ENCODE measurements at places on chromosomes 6 and 20. TPM values are rescaled to one million over a fixed set of nuclear protein-coding genes. Genes with fewer than 3 reads are reported as not detected.

GRCh38 chr20:31811796-31812728 lies 7.1 kb upstream of the MYLK2 start:
- no peak overlapping the region for H3K27ac ChIP-seq
- H3K27me3 ChIP-seq, result no peaks in the 10 kb centered on the region
- DNase-seq, result no peak
- H3K4me3 ChIP-seq, result no peak overlapping the region
- H3K36me3 ChIP-seq, result peaks cover 5% of the 10 kb centered on the region
- H3K4me1 ChIP-seq, result no peaks in the 10 kb centered on the region

DNA sequence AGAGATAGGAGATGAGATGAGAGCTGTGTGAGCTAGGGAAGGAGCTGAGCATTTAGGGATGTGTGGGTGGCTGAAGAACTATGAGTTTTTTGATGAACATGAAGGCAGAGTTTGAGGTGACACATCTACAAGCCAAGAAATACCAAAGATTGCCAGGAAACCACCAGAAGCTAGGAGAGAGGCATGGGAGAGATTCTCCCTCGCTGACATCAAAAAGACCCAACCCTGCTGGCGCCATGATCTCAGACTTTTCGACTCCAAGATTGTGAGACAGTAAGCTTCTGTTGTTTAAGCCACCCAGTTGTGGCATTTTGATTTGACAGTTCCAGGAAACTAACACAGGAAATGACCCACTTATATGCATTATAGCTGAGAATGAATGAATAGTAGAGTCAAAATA lies 790.9 kb downstream of the TFAP2A start:
- H3K27me3 ChIP-seq, result no peaks in the 10 kb centered on the region
- no peaks in the 10 kb centered on the region for H3K36me3 ChIP-seq
- DNase-seq, result no peak
- no peak overlapping the region for H3K27ac ChIP-seq

The HTR1E gene
- total RNA-seq, result not detected

GRCh38 chr6:56343295-56343694 lies 95.9 kb upstream of the COL21A1 start:
- H3K4me1 ChIP-seq, result no peaks in the 10 kb centered on the region
- no peak overlapping the region for H3K4me3 ChIP-seq
- H3K27ac ChIP-seq, result no peak overlapping the region
- no peak for DNase-seq
- H3K27me3 ChIP-seq, result peaks cover 2% of the 10 kb centered on the region

- H3K4me3 ChIP-seq, result no peak overlapping the region
- peaks cover 2% of the 10 kb centered on the region for H3K27me3 ChIP-seq
- no peaks in the 10 kb centered on the region for H3K36me3 ChIP-seq
- DNase-seq, result no peak
Observed at GRCh38 chr6:140437619-140438345, 1063.3 kb upstream of the CITED2 start.

The GHRH gene
- total RNA-seq, result not detected

DNA sequence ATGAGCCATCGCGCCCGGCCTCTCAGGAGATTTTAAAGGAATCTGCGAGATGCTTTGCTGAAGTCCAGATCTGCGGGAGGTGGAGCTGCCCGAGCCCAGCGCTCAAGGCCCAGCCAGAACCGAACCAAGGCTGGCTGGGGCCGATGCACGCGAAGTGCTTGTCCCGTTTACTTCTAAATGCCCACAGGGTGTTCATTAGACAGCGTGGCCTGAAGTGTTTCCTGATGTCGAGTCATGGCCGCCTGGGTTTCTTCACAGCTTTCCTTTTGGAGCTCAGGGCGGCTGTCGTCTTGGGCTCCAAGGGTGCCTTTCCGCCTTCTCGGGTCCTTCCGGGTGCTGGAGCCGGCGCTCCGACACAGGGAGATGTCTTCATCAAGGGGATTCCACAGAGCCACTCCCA lies 25.1 kb upstream of the CCR6 start:
- H3K4me1 ChIP-seq, result peaks cover 44% of the 10 kb centered on the region
- H3K4me3 ChIP-seq, result no peak overlapping the region
- DNase-seq, result no peak
- no peaks in the 10 kb centered on the region for H3K27me3 ChIP-seq
- no peaks in the 10 kb centered on the region for H3K36me3 ChIP-seq
- no peak overlapping the region for H3K27ac ChIP-seq

- H3K27me3 ChIP-seq, result no peaks in the 10 kb centered on the region
- no peak overlapping the region for H3K27ac ChIP-seq
- no peaks in the 10 kb centered on the region for H3K4me1 ChIP-seq
- DNase-seq, result no peak
- H3K4me3 ChIP-seq, result no peak overlapping the region
- H3K36me3 ChIP-seq, result no peaks in the 10 kb centered on the region
Observed at GRCh38 chr20:37893566-37894241, 9.2 kb upstream of the VSTM2L start.

DNA sequence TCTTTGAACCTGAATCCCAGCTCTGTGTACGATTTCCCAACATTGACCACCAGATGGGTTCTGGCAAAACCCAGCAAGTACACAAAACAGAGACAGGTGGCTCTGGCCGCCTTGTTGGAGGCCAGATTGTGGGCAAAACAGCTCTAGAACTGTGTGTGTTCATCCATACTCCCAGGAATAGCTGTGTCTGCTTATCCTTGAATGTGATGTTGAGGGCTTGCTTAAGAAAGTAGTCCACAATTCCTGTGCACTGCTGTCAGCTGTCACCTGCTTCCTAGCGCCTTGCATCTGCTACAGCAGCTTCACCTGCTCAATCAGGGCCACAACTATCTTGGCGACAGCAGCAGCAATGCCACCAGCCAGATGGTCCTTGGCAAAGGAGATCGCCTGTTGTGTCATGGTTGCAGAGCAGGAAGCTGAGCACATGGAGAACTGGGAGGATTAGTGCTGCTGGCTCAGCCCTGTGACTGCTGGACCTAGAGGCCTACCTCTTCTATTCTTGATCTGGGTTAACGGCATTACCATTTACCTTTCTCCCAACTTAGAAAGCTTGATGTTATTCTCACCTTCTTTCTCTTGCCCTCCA lies 3.7 kb upstream of the SMAP1 start:
- DNase-seq, result no peak
- H3K4me1 ChIP-seq, result peaks cover 15% of the 10 kb centered on the region
- H3K4me3 ChIP-seq, result no peak overlapping the region
- peaks cover 3% of the 10 kb centered on the region for H3K36me3 ChIP-seq
- H3K27ac ChIP-seq, result no peak overlapping the region

The ZBTB46 gene
- 0.65 TPM for total RNA-seq

- no peak overlapping the region for H3K27ac ChIP-seq
- H3K27me3 ChIP-seq, result peaks cover 2% of the 10 kb centered on the region
- H3K36me3 ChIP-seq, result no peaks in the 10 kb centered on the region
- H3K4me3 ChIP-seq, result no peak overlapping the region
Observed at GRCh38 chr20:52789716-52790115, 182.4 kb upstream of the TSHZ2 start.

- H3K36me3 ChIP-seq, result no peaks in the 10 kb centered on the region
- no peaks in the 10 kb centered on the region for H3K4me1 ChIP-seq
- no peak overlapping the region for H3K27ac ChIP-seq
- no peak for DNase-seq
- no peak overlapping the region for H3K4me3 ChIP-seq
Observed at GRCh38 chr20:6635034-6635736, 132.3 kb upstream of the BMP2 start.

GRCh38 chr6:14584450-14584849 lies 466.9 kb downstream of the CD83 start:
- no peaks in the 10 kb centered on the region for H3K4me1 ChIP-seq
- H3K36me3 ChIP-seq, result no peaks in the 10 kb centered on the region
- H3K4me3 ChIP-seq, result no peak overlapping the region
- no peak for DNase-seq
- no peaks in the 10 kb centered on the region for H3K27me3 ChIP-seq
- no peak overlapping the region for H3K27ac ChIP-seq

- H3K36me3 ChIP-seq, result no peaks in the 10 kb centered on the region
- peak overlapping the region; percentile 59 for H3K4me3 ChIP-seq
- peaks cover 30% of the 10 kb centered on the region for H3K4me1 ChIP-seq
- H3K27me3 ChIP-seq, result peaks cover 52% of the 10 kb centered on the region
Observed at GRCh38 chr6:136920671-136921380, 1.3 kb upstream of the SLC35D3 start.

GRCh38 chr20:6533761-6534479 lies 233.6 kb upstream of the BMP2 start:
- H3K4me3 ChIP-seq, result no peak overlapping the region
- H3K4me1 ChIP-seq, result no peaks in the 10 kb centered on the region
- H3K27ac ChIP-seq, result no peak overlapping the region
- no peaks in the 10 kb centered on the region for H3K27me3 ChIP-seq
- no peak for DNase-seq
- H3K36me3 ChIP-seq, result no peaks in the 10 kb centered on the region

The SLC2A10 gene
- total RNA-seq, result not detected

DNA sequence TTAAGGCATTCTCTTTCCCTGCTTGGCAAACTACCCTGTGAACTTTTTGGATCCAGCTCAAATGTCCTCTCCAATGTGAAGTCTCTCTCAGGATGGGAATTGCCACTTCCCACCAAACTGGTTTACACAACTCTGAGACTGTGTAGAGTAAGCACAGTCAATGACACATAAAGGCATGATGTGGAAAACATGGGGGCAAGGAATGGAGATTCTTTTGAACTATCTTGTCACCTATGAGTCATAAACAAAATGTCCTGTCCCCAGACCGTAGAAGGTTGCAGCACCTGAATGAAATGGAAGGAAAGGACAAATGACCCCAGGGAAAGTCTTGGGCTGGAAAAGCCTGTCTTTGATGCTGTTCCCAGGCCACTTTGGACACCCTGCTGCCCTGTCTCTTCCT lies 11.0 kb upstream of the KIF13A start:
- H3K27me3 ChIP-seq, result peaks cover 14% of the 10 kb centered on the region
- no peaks in the 10 kb centered on the region for H3K4me1 ChIP-seq
- H3K36me3 ChIP-seq, result no peaks in the 10 kb centered on the region

The ABCF1 gene
- 64.3 TPM for total RNA-seq

Measured in activated CD4-positive, alpha-beta memory T cell treated with anti-CD3 and anti-CD28 coated beads, Interleukin-2, amount 10 ng/mL, durations not matched to agents 7 days and 5 days (primary cell).